Motor neuron (in vitro differentiated cells): ENCODE measurements at places on chromosomes 3 and 15. TPM values are rescaled to one million over a fixed set of nuclear protein-coding genes. Genes with fewer than 3 reads are reported as not detected.

DNA sequence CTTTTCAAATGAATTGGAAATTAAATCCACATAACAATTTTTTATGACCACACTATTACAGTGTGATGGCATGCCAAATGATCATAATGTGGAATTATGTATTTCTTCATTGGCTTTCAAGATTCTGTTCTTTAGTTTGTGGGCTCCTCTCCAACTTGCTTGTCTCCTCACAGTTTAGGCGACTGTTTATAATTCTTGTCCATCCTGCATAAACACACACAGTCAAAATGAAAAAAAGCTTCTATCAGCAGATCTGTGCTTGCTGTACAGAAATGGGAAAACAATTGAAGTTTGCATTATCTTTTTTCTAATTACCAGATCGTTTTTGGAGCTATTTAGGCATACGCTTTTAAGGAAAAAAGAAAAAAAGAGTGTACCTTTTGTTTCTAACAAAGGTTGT lies 37.0 kb downstream of the OPA1 start:
- no peak for ATAC-seq

The SKIC8 gene
- 67.5 and 70.1 TPM in 2 replicates for total RNA-seq

- ATAC-seq, result no peak
Observed at GRCh38 chr3:65888196-65888595, 150.5 kb downstream of the MAGI1 start.

GRCh38 chr3:142275856-142276255 lies 50.5 kb upstream of the GK5 start:
- no peak for ATAC-seq

GRCh38 chr3:157606011-157606851 lies 103.0 kb upstream of the VEPH1 start:
- ATAC-seq, result peak; percentile 96

The EPHA6 gene
- total RNA-seq, result 0.46 and 0.73 TPM in 2 replicates

- ATAC-seq, result no peak
Observed at GRCh38 chr3:167120828-167121227, 259.3 kb downstream of the ZBBX start.

DNA sequence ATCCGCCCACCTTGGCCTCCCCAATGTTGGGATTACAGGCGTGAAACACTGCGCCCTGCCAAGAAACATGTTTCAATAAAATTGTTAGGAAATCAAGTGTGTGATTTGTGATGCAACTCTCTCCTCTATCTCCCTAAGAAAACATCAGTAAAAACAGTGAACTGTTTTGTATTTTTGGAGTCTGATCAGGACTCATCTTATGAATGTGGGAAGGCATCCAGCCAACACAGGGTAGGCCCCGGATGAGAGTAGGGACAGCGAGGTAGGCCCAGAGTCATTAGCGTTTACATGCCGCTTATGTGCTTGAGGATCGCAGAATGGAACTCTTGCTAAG lies 884 bp upstream of the GLYCTK start:
- no peak for ATAC-seq

GRCh38 chr15:66707310-66708082 lies 5.5 kb downstream of the SMAD6 start:
- ATAC-seq, result peak; percentile 76

- ATAC-seq, result no peak
Observed at GRCh38 chr15:68885070-68885469, 45.3 kb upstream of the SPESP1 start.

DNA sequence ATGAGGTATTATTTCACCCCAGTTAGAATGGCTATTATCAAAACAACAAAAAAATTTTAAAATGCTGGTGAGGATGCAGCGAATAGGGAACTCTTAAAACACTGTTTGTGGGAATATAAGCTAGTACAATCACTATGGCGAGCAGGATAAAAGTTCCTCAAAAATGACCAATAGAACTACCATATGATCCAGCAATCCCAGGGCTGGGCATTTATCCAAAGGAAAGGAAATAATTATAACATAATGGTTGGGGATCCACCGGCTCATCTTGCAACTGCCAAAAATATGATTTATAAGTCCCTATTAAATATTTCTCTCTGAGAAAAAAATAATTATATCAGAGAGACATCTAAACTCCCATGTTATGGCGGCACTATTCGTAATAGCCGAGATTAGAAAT lies 127.6 kb upstream of the MME start:
- ATAC-seq, result no peak

The FBXL2 gene
- total RNA-seq, result 19.3 and 24.1 TPM in 2 replicates

- no peak for ATAC-seq
Observed at GRCh38 chr3:56087451-56088053, 380.7 kb downstream of the ERC2 start.

GRCh38 chr3:66661628-66662027 lies 160.8 kb upstream of the LRIG1 start:
- peak; percentile 16 for ATAC-seq

DNA sequence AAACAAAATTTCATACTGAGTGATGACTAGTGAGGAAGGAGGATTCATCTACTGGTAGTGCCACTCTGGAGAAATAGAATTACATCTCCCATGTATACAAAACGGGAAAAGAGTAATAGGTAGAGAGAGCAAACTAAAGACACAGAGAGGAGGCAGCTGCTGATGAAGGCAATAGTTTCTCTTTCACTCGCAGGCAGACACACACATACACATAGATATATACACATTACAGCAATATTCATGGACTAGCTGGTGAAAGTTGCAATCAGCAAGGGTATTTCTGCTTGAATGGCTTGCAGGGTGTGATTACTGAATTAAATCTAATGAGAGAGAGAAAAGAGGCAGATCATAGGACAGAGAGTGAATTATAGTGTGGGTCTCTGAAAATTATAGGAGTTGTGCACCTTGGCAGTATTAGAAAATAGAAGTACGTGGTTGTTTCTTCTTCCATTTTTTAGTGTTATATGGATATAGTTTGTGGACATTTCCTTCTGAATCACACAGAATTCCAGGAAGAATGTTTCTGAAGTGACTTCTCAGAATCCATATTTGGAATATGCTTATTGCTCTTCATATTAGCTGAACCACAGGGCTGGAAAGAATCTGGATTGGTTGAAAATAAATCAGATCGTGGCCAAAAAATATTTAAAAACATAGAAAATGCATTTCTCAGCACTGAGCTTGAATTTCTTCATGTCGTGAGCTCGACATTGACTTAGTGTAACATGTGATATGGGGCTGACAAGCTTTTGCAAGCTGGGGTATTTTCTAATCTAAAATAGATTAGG lies 991.2 kb downstream of the TUSC7 start:
- ATAC-seq, result peak; percentile 20

DNA sequence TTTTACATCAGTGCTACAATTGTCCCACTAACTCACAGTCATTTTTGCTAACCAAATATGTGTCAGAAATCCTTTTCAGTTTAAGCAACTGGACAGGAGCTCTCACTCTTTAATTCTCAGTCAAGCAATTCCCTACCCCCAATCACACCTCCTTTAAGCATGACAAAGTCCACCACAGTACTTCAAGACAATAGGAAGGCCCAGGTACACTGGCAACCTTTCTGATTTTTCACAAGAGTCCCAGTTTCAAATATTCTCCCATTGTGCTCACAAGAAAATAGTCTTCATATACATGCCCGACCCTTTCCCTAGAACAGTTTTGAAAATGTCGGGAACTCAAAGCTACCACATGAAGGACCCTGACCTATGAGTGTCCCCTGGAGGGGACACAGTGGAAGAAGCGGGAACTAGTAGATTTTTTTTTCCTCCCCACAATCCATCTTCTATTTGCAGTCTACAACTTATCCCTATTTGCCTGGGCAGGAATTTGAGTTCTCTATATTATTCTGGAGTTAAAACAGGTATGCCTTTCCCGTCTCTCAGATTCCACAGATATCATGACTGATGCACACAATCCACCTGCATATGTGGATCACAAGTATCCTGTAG lies 413.5 kb downstream of the TIGIT start:
- ATAC-seq, result no peak

The BCHE gene
- total RNA-seq, result 3.7 and 9.2 TPM in 2 replicates

DNA sequence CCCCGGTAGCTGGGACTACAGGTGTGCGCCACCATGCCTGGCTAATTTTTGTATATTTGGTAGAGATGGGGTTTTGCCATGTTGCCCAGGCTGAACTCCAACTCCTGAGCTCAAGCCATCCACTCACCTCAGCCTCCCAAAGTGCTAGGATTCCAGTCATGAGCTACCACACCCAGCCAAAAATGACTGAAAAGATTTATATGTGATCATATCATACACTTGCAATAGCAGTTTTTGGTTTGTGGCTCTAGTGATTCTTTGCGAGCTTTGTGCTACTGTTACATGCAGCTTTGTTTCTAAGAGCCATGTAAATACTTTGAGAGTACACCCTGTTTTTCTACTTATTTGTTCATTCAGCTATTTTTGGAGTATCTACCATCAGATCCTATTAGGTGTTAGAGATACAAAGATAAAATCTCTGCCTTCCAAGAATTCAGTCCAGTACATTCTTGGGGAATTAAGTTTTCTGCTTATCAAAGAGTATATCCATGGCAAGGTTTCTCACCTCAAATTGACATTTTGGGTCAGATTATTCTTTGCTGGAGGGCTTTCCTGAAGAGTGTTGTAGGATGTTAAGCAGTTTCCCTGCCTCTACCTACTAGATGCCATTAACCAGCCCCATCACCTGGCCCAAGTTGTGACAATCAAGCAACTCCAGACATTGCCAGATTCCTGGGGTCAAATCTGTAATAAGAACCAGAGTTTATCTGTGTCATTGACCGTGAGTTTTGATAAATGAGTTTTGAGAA lies 15.0 kb downstream of the SNAP23 start:
- ATAC-seq, result no peak

DNA sequence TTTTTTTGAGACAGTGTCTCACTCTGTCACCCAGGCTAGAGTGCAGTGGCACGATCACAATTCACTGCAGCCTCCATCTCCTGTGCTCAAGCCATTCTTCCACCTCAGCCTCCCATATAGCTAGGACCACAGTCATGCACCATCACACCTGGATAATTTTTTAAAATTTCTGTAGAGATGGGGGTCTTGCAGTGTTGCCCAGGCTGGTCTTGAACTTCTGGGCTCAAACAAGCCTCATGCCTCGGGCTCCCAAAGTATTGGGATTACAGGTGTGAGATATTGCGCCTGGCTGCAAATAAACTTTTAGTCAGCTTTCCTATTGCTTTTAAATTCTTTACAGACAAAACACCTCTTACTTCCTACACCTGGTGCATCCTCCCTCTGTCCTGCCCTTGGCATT lies 102.1 kb upstream of the VEPH1 start:
- ATAC-seq, result no peak

The SLC51A gene
- 6.1 and 10.6 TPM in 2 replicates for total RNA-seq

The MESP2 gene
- total RNA-seq, result 0.20 and 0.32 TPM in 2 replicates

DNA sequence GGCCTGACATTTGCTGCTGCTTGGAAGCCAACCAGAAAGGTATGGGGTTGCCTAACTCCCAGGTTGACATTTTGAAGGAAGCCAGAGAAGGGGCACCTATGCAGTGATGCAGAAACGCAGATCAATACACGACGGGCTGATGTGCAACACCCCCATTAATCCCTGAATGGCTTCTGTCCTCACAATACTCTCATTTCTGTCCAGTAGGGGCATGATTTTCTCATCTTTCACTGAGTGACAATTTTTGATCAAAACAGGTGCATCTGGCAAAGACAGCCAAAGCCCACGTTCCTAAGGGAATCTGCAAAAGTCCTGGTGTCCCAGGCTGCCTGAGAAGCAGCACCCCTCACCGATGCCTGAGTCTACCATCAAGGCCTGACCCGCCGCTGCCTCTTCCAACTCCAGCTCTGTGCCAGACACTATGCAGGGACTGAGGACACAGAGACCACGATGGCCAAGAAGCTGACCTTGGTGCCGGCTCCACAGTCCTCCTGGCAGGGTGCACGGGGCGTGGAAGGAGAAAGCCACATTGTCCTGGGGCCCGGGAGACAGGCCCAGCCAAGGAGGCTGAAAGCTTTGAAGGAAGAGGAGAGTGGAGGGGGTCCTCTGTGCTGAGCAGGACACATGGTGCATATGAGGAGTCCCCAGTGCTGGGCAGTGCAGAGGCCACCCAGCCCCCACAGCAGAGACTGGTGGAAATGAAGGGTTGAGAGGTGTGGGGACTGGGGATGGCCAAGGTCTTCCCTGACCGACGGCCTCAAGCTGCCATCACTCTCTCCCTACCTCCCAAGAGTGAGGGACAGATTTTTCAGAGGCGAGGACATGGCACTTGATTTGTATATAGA lies 159.6 kb downstream of the NUP210 start:
- no peak for ATAC-seq

DNA sequence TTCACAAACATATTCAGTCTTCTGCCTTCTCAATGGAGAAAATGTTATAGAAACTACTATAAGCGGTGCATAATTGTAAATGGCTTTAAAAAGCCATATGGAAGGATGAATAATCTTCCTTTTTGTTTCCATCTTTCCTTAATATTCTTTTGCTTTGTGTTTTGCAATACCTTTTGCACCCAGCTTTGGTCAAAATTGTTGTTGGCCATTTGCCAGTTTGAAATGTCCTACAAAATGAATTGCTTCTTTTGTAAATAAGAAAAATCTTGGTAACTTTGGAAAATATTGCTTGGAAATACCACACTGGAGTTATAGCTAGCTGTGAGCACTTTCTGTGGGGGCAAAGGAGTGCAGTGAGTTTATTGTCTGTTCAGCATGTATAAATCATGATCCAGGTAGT lies 93.5 kb upstream of the NR2F2 start:
- ATAC-seq, result no peak

The DALRD3 gene
- total RNA-seq, result 36.1 and 37.5 TPM in 2 replicates
